ENCODE measurements at places on chromosomes 4 and X.
A peak's percentile ranks its signal among the peaks of the same experiment; 100 is the strongest.

DNA sequence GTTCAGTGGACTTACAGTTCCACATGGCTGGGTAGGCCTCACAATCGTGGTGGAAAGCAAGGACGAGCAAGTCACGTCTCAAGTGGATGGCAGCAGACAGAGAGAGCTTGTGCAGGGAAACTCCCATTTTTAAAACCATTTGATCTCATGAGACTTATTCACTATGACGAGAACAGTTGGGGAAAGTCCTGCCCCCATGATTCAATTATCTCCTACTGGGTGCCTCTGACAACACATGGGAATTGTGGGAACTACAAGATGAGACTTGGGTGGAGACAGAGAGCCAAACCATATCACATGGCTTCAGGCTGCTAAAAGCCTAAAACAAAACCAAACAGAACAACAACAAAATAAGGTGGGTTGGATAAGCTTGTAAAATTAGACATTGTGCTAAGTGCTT, 194.4 kb upstream of the CPEB2 start:
- DNase-seq, result no peak

- no peak for DNase-seq
Measured at GRCh38 chrX:38606821-38607220, 45.5 kb downstream of the TSPAN7 start.

DNA sequence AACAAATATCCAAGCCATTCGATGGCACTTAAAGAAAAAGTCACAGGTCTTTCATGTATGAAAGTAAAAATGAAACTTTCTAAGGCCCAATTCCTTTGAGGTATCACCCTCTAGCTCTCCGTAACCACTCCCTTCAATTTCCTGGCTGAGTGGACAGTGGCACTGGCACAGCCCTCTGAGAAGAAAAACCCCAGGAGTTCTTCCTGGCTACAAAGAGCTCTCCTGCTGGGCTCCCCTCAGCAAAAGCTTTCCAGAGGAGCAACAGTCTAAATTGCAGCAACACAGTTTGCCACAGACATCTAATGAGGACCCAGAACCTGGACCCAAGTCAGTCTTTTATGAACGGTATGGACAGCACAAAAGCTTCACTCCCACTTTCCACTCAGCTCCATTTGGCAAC, 71.8 kb downstream of the FUNDC1 start:
- DNase-seq, result no peak

- no peak for DNase-seq
Measured at GRCh38 chrX:153921511-153922446, 4.3 kb downstream of the ARHGAP4 start.

DNA sequence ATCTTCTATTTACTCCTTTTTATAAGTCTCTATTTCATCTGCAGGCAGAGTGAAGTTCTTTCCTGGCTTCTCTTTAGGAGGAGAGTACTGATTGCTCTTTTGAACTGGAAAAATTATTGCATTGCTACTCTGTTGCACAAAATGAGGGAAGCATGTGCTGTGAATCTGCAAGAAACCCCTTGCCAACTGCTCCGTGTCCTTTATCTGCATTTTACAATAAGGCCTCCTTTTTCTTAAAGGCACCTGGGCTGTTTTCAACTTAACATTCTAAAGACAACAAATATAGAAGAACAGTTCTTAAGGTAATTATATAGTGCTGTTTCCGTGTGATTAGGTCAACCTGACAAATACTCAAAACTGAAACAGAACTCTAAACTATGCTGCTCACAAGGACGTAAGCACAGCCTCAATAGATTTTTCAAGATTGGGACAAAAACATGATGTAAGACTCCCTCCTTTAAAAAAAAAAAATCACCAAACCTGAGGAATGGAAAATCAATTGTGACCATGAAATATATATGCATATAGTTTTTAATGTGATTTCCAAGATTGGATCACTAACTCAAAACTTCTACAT, 716.6 kb upstream of the INTU start:
- DNase-seq, result no peak

DNA sequence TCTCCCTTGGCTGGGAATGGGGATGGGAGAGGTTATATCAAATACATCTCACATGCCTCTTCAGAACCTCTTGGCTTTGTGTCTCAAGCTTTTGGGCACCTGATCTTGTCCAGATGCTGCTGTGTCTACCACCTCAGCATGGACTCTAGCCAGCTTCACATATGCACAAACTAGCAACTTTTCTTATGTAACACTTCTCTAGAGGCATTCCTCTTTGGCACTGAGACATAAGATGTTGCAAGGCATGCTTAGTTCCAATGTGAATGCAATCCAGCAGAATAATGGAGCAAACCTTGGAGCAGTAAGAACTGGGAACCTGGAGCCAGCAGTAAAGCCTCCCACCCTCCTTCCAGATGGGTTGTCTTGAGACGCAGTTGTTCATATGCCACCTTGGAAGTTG, 113.4 kb upstream of the TMEM47 start:
- peak; percentile 18 for DNase-seq

- DNase-seq, result no peak
Measured at GRCh38 chr4:3317011-3317655, 24.3 kb downstream of the RGS12 start.

DNA sequence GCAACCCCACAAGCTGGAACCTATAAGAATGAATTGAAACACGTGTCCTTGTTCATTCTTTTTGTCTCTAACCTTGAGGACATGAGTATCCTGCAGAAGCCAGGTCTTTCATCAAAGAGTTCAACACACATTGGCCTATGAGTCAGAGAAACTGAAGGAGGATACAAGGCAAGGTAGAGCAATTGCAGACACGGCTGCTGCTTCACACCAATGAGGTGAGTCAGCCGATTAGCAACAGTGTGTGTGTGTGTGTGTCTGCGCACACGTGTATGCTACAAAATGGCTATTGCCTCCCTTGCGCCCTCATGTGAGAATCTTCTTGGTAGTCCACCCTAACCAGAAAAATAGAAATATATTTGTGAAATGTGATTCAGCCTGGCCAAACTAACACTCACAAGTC, 1477.7 kb upstream of the IGFBP7 start:
- no peak for DNase-seq

- DNase-seq, result no peak
Measured at GRCh38 chr4:184892999-184893398, 67.2 kb upstream of the ACSL1 start.

DNA sequence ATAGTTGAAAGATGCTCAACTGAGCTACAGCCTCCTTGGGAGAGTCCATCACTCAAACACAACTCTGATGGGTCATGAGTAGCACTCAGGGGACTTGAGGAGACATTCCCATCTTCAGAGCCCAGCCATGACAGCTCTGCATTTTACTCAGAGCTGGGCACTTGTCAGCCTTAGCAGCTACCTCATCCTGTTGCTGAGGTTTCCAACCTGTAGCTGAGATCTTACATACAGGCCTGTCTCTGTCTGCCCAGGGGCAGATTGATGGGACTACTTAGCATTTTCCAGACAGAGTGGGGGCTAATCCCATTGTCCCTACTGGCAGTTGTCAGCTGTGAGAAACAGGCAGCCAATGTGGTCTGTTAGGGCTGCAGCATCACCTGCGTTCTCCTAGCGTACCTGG, 3.5 kb downstream of the FHDC1 start:
- DNase-seq, result no peak

DNA sequence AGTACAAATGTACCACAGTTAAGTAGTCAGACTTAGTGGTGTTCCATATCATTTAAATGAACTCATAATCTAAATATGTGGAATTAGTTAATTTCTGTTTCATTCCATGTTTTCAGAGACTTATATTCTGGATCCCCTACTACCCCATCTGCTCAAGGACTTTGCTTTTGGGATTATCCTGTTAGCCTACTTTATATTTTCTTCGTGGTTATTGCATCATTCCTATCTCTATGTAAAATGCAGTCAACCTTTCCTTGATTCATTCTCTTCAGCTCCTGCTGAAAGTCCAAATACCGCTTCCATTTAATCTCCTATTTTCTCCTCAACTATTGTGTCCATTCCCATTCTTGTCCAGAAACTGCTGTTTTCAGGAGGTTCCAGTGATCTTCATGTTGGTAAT, 25.1 kb downstream of the SLC30A9 start:
- no peak for DNase-seq

DNA sequence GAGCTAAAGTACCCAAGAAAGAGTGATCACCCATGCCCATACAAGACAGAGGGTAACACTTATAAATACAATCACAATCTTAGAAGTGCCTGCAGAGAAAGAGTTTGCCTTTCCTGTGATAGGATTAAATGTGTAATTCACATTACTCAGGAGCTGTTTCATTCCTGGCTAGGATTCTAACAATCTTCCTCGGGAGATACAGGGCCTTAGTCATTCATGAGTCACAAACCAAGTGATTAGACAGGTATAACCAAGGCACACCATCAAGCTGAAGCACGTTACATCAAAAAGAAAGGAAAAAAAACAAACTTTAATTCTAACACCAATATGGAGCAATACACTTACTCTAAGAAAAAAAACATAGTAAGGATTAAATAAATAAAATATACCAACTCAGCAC, 14.9 kb downstream of the ABCG2 start:
- DNase-seq, result peak; percentile 45

DNA sequence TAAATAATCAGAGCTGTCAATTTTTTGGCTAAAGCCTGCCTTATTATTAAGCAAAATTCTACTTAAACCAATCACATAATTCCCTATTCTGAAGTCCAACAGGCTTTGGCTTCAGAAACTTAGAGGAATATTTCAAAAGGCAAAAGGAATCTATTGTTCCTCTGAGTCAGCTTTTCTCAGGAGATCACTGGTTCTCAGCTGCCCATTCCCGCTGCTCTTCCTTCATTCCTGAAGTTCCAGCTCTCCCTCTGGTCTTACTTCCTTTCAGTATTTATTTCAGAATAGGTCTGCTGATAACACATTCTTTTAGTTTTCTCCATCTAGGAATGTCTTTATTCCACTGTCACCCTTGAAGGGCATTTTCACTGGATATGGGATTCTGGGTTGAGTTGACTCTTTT, 133.7 kb downstream of the SOWAHB start:
- peak; percentile 62 for DNase-seq

DNA sequence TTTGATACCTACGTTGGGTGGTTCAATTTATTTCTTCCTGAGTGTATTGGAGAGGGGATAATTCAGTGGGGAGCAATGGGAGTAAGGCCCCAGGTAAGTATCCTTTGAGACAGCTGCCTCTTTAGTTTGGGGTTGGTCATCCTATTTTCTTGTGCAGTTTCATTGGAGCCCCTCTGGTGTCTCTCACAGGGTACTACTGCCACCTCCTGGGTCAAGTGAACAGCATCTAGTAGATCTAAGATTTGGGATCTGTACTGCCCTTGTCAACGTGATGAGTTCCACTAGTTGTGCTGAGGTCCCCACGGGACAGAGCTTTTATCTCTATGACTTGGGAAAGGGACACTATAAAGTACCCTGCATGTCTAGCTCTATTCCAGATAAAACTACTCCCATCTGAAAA, 80.6 kb downstream of the PBDC1 start:
- peak; percentile 30 for DNase-seq

DNA sequence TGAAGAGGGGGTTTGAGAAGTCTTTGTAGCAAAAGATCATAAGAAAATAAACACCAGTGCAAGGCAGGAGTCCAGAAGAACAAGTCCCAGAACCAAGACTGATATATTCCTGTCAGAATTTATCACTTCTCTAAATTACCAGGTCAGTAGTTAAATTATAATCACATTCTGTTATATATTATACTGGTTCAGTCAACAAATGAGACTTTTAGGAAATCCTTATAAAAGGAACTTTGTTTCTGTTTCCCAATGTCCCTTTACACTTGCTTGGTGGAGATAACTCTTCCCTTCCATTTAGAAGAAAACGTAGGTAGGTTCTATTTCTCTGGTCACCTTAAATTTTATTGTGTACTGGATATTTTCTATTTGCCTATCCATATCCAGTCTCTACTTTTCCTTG, 21.1 kb downstream of the GBA3 start:
- no peak for DNase-seq

GRCh38 chrX:65674204-65674893, 6.9 kb downstream of the MSN start:
- no peak for DNase-seq

DNA sequence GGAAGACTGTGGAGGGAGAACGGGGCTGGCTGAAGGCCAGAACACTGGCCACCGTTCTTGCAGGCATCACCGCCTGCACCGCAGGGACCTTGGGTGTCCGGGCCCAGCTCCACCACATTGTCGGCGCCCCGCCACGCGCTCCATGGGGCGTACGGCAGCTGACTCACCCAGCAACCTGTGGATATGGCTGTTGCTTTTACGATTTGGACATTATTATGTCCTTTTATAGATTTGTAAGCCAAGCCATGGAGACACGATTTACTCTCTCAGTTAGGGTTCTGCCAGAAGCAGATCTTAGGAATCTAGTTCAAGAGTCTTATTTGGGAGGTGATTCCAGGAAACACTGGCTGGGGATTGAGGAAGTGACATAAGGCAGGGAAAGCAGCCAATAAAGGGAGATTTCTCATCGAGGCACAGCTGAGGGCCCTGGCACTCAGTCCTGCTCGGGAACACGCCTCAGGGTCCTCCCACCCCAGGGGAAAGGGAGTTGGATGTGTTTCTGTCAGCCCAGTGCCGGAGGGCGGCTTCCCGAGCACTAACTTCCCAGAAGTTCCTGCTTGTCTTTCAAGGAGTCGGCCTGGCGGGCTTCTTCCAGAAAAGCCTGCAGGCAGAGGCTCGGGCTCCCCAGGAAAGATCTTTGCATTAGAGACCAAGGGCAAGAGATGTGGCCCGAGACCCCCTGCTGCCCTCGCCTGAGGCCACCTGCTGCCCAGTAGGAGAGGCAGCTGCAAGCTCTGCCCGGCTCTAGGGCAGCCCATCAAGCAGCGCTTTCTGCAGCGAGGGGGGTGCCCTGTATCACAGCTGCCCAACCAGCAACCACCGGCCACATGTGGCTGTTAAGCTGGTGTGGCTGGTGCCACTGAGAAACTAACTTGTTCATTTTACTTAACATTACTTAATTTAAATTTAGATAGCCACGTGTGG, 52.9 kb downstream of the CRMP1 start:
- DNase-seq, result peak; percentile 35

GRCh38 chr4:88148560-88148959, 9.9 kb downstream of the ABCG2 start:
- no peak for DNase-seq

DNA sequence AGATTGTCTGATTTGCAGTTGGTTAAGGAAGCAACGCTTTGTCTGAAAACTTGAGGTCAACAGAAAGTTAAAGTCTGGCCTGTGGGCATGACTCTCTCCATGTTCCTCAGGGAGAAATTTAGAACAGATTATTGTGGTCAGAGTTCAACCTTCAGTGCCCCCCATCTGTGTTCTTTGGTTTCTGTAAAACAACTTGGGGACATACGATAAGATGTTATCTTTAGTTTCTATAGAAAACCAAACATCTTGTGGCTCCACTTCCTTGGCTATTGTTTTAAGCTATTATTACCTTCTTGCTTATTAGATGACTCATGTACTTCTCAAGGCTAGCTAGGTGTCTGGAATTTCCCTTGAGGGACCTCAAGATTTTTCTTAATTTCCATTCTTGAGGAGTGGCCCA, 507.7 kb downstream of the PDHA2 start:
- no peak for DNase-seq

GRCh38 chr4:130648570-130648969, 1552.6 kb downstream of the C4orf33 start:
- no peak for DNase-seq

DNA sequence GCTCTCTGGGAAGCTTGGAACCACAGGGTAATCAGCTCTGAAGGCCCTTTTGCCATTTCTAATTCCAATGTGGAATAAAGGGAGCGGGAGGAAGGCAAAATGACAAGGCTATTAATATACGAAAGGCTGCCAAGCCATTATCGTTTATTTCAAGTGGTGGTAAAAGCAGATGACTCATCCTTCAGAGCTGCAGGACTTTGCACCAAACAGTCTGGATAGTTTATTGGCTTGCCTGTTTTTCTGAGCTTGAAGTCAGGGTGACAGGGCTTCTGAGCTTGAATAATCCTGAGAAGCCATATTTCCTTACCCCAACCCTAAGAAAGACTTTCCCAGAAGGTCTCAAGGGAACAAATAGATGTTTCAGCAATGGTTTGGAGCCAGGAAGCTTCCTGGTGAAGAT, 7.7 kb upstream of the GABRE start:
- DNase-seq, result peak; percentile 60
